ENCODE measurements at places on chromosomes 3 and 15. TPM values are rescaled to one million over a fixed set of nuclear protein-coding genes. Genes with fewer than 3 reads are reported as not detected.

GRCh38 chr15:88896333-88897033 is 1.1 kb upstream of the HAPLN3 start:
- DNase-seq, result no peak

GPR27 gene
- total RNA-seq, result 1.2 TPM

DNA sequence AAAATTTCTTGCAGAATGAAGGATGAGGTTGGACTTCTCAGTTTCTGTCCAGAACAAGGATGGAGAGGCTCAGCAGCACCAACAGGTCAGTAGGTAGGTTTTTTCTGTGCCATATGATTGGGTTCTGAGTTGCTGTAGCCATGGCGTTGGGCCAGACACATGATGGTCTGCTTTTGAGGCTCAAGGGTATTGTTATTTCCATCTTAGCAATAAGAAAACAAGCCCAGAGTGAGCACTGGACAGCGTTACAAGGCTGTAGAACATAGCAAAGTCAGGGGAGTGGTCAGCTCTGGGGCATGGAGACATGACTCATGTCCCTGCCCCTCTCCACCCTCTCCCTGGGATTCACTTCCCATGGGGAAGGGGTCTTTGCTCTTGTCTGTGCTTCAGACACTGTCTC is 137.6 kb upstream of the TOPAZ1 start:
- peak; percentile 13 for DNase-seq

DZIP3 gene
- 8.4 TPM for total RNA-seq

All from umbilical cord (tissue), 2 donors.